ENCODE measurements at places on chromosomes 7 and 10. TPM values are rescaled to one million over a fixed set of nuclear protein-coding genes. Genes with fewer than 3 reads are reported as not detected.

DNA sequence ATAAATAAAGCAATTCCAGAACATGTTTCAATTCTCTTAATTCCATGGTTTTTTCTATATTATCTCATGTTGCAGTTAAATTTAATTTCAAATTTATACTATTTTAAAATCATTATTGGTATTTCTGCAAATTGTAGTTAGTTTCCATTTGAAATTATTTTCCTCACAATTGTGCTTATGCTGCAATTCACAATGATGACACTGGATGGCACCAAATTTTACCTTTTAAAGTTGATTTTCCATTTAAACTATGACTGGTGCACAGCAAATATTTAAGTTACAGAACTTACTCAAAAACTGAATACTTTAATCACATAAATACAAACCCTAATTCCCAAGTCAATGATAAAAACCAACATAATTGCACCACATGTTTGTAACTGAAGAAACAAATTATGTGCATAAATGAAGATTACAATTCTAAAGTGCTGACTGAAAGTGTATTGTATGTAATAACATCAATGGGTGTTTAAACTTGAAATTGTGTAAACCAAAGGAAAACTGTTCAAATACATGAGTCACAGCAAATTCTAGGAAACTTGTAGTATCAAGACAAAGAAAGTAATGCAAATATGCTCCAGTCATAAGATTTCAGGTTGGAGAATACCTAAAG lies 75.3 kb upstream of the AASS start:
- no peak for DNase-seq

- peak; percentile 13 for DNase-seq
These were observed 16.9 kb downstream of the GCK start for GRCh38 chr7:44172352-44172751.

- DNase-seq, result no peak
These were observed 5.7 kb downstream of the DNAJC2 start for GRCh38 chr7:103338864-103339263.

Gene TMEM236
- 1.1 TPM for total RNA-seq

DNA sequence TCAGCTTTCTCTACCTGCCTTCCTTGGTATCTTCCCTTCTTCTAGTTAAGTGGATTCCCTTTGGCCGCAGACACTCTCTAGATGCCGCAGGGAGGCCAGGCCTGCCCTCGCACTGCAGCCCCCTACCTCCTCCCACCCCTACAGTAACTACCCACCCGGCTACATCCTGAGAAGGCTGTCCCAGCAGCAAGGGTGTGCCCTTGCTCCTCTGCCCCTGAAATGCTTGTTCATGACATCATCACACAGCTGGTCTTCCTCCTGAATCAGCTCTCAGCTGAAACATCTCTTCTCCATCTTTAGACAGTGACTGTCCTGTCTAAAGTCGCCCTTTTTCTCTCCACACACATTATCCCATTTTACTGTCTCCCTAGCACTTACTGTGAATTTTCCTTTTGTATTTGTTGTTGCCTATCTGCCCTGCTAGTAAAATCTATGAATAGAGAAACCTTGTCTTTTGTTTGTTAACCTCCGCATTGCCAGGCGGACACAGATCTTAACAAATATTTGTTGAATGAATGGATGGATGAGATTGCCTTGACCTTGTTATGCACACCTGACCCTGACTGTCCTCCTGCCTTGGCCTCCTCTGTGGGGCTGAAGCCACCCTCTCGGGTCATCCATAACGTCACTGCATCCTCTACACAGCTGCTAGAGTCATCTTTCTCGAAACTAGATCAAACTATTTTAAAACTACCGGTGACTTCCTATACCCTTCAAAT lies 108.9 kb upstream of the GATA3 start:
- DNase-seq, result no peak

Gene SPDYE9
- not detected for total RNA-seq

GRCh38 chr10:114233482-114233881 lies 5.6 kb upstream of the VWA2 start:
- no peak for DNase-seq

- DNase-seq, result no peak
These were observed 84.4 kb upstream of the FAM171A1 start for GRCh38 chr10:15455456-15455855.

Gene CLDN3
- not detected for total RNA-seq

- DNase-seq, result no peak
These were observed 61.0 kb upstream of the MKI67 start for GRCh38 chr10:128186959-128187787.

GRCh38 chr10:30364345-30365268 lies 15.5 kb upstream of the MTPAP start:
- DNase-seq, result no peak

DNA sequence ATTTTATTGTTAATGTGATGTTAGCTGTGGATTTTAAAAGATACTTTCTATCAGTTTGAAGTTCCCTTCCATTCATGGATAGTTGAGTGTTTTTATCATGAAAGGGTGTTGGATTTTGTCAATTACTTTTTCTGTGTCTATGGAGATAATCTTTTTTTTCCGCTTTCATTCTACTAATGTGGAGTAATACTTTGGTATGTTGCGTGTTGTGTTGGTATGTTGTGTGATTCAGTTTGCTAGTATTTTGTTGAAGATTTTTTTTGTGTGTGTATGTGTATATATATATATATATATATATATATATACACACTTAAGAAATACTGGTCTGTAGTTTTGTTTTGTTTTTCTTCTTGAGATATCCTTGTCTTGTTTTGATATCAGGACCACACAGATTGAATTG lies 100.3 kb downstream of the CCSER2 start:
- no peak for DNase-seq

Gene IFIT1
- total RNA-seq, result 13.2 TPM

DNA sequence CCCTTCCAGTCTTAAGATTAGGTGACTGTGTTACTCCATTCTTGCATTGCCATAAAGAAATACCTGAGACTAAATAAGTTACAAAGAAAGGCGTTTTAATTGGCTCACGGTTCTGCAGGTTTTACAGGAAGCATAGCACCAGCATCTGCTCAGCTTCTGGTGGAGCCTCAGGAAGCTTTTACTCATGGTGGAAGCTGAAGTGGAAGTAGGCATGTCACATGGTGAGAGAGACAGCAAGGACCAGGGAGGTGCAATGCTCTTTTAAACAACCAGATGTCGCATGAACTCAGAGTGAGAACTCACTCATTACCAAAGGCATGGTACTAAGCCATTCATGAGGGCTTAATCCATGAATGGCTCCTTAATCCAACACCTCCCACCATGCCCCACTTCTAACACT lies 34.0 kb upstream of the TMEM273 start:
- no peak for DNase-seq

DNA sequence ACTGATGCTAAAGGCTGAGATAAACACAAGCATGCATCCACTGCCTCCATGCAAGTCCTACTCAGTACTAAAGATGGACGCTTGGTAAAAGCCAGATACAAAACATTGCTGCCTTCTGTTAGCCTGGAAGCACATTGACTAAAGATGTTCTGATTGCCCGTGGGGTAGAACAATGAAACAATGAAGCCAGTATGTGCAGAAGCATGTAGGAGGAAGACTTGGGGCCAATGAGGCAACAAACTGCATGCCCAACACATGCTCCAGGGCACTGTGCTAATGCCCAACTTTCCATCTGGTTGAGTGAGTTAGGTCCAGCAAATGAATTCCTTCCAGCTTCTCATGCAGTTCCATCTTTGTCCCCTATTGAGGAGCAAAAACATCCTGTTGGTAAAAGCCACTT lies 1245.5 kb downstream of the GATA3 start:
- no peak for DNase-seq

All from aorta (tissue), 5 donors.